ENCODE measurements at places on chromosomes 11 and 22.

GRCh38 chr22:45212306-45212709 is 28.4 kb downstream of the KIAA0930 start:
- no peaks in the 10 kb centered on the region for H3K27me3 ChIP-seq
- H3K4me1 ChIP-seq = peaks cover 69% of the 10 kb centered on the region
- H3K36me3 ChIP-seq = peaks cover 6% of the 10 kb centered on the region
- DNase-seq = peak; percentile 96
- peak overlapping the region; percentile 70 for H3K4me3 ChIP-seq

- H3K4me1 ChIP-seq = no peaks in the 10 kb centered on the region
- H3K27ac ChIP-seq = no peak overlapping the region
- DNase-seq = no peak
- H3K27me3 ChIP-seq = peaks cover 13% of the 10 kb centered on the region
- no peaks in the 10 kb centered on the region for H3K36me3 ChIP-seq
- H3K4me3 ChIP-seq = no peak overlapping the region
Observed at GRCh38 chr11:17703951-17704350, 15.4 kb upstream of the MYOD1 start.

DNA sequence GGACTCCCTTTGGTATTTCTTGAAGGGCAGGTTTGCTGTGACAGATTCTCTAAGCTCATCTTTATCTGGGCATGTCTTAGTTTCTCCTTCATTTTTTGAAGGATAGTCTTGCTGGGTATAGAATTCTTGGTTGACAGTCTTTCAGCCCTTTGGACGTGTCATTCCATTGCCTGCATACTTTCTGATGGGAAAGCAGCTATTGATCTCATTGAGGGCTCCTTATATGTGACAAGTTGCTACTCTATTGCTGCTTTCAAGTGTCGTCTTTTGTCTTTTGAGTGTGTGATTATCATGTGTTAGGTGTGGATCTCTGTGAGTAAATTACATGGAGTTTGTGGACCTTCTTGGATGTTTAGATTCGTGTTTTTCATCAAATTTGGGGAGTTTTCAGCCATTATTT is 21.9 kb downstream of the IGHMBP2 start:
- H3K27ac ChIP-seq = no peak overlapping the region
- no peak for DNase-seq
- peaks cover 57% of the 10 kb centered on the region for H3K36me3 ChIP-seq

GRCh38 chr11:45238724-45239123 is 47.4 kb downstream of the SYT13 start:
- no peaks in the 10 kb centered on the region for H3K36me3 ChIP-seq
- peak overlapping the region; percentile 82 for H3K27ac ChIP-seq
- no peak for DNase-seq
- peaks cover 3% of the 10 kb centered on the region for H3K27me3 ChIP-seq

Measured in chondrocyte (in vitro differentiated cells).